Activated CD8-positive, alpha-beta memory T cell treated with anti-CD3 and anti-CD28 coated beads, Interleukin-2, amount 10 ng/mL, durations not matched to agents 7 days and 5 days (primary cell): ENCODE measurements at places on chromosomes 12 and 14.

- H3K4me1 ChIP-seq: peaks cover 9% of the 10 kb centered on the region
- no peak for DNase-seq
- H3K27me3 ChIP-seq: peaks cover 4% of the 10 kb centered on the region
- peak overlapping the region; percentile 48 for H3K27ac ChIP-seq
These were observed 49.1 kb downstream of the FAM222A start for GRCh38 chr12:109762673-109763191.

GRCh38 chr12:7797698-7798398, 8.6 kb downstream of the NANOG start:
- no peaks in the 10 kb centered on the region for H3K36me3 ChIP-seq
- H3K27me3 ChIP-seq: peaks cover 2% of the 10 kb centered on the region
- no peaks in the 10 kb centered on the region for H3K4me1 ChIP-seq
- H3K4me3 ChIP-seq: no peak overlapping the region
- DNase-seq: no peak
- no peak overlapping the region for H3K27ac ChIP-seq

DNA sequence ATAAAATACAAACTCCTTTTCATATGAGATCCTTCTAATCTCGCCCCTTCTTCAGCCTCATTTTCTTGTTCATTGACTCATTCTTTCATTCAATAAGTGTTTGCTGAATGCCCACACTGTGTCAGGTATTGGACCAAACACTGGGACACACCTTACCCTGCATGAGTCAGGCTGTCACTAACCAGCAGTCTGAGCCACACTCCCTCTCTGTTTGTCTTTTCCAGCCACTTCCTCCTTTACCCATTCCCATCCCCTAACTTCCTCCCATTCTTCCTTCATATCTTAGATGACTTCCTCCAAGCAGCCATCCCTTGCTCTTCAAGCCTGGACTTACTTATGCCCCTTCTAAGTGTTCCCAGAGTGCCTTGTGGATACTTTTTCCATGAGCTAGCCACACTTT, 27.0 kb upstream of the HIF1A start:
- H3K27ac ChIP-seq: no peak overlapping the region
- peaks cover 4% of the 10 kb centered on the region for H3K36me3 ChIP-seq
- no peaks in the 10 kb centered on the region for H3K27me3 ChIP-seq
- DNase-seq: no peak

DNA sequence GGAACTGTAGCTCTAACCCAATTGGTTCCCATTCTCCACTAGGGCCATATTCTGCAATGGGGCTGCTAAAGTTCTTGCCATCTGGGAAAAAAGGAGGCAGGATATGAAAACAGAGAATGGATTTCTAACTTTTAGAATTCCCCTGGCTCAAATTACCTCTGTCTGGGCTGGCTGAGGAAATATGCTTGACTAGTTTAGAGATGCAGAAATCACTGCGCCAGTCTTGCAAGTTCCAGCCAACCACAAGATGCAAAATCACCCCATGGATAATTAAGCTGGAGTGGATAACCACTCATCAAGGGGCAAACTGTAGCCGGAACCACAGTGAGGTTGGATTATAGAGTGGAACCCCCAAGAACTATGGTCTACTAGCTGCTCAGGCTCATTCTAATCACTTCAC, 126.3 kb downstream of the RALGAPA1 start:
- H3K36me3 ChIP-seq: peaks cover 6% of the 10 kb centered on the region
- no peaks in the 10 kb centered on the region for H3K27me3 ChIP-seq
- DNase-seq: no peak
- no peak overlapping the region for H3K4me3 ChIP-seq
- no peak overlapping the region for H3K27ac ChIP-seq
- H3K4me1 ChIP-seq: peaks cover 3% of the 10 kb centered on the region

DNA sequence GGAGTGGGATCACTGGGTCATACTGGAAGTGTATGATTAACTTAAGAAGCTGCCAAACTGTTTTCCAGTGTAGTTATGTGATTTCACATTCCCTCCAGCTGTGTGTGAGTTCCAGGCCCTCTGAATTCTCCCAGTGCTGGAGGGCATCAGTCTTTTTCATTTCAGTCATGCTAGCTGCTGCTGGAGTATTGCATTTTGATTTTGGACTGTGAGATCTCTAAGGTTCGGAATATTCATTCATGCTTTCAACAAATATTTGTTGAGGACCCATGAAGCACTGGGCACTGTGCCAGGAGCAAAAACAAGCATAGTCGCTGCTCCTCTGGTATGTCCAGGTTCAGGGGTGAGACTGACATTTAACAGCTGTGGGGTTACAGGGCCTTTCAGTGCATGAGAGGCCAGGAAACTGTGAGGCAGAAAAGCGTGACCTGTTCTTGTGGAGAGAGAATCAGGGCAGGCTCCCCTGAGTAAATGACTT, 133.2 kb downstream of the SCARB1 start:
- H3K27me3 ChIP-seq: peaks cover 7% of the 10 kb centered on the region
- H3K36me3 ChIP-seq: no peaks in the 10 kb centered on the region
- H3K4me3 ChIP-seq: no peak overlapping the region
- no peak overlapping the region for H3K27ac ChIP-seq
- no peak for DNase-seq

- no peak for DNase-seq
- H3K36me3 ChIP-seq: no peaks in the 10 kb centered on the region
- peaks cover 31% of the 10 kb centered on the region for H3K27me3 ChIP-seq
- no peak overlapping the region for H3K27ac ChIP-seq
- no peak overlapping the region for H3K4me3 ChIP-seq
- H3K4me1 ChIP-seq: no peaks in the 10 kb centered on the region
These were observed 58.9 kb upstream of the PLEKHG3 start for GRCh38 chr14:64645220-64645892.

DNA sequence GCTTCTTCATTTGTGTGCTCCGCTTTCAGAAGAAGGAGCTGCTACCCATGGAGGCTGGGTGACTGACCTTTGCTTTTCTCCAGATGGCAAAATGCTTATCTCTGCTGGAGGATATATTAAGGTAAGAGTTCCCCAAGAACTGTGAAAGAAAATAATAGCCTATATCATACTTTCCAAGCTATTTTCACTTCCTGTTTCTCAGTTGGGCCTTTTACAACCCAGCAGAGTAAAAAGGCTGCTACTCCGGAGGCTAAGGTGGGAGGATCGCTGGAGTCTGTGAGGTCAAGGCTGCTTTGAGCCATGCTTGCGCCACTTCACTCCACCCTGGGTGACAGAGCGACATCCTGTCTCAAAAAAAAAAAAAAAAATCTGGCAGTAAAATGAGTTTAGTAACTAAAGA, 82.1 kb downstream of the APAF1 start:
- H3K27ac ChIP-seq: no peak overlapping the region
- H3K36me3 ChIP-seq: peaks cover 53% of the 10 kb centered on the region
- H3K27me3 ChIP-seq: no peaks in the 10 kb centered on the region
- H3K4me1 ChIP-seq: peaks cover 20% of the 10 kb centered on the region

DNA sequence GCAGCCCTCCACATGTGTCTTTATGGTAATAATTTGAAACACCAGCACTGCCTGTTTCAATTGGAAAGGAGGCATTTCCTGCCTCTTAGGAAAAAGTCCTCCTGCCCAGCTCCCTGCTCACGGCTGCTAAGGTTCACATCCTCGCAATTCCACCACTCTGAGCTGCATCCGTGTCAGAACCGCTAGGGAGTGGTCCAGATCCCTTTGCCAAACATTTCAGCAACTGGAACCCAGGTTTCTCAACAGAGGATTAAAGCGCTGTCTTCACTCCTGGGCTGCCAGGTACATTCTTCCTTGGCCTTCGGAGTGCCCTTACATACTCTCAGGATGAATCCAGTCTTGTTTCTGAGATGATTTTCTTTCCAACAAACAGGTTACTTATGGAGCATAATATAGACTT, 23.3 kb downstream of the C14orf132 start:
- DNase-seq: no peak
- no peak overlapping the region for H3K4me3 ChIP-seq
- no peaks in the 10 kb centered on the region for H3K36me3 ChIP-seq
- H3K4me1 ChIP-seq: no peaks in the 10 kb centered on the region

GRCh38 chr12:106908561-106908960, 47.1 kb upstream of the TMEM263 start:
- no peak overlapping the region for H3K4me3 ChIP-seq
- H3K27ac ChIP-seq: peak overlapping the region; percentile 35
- DNase-seq: no peak

DNA sequence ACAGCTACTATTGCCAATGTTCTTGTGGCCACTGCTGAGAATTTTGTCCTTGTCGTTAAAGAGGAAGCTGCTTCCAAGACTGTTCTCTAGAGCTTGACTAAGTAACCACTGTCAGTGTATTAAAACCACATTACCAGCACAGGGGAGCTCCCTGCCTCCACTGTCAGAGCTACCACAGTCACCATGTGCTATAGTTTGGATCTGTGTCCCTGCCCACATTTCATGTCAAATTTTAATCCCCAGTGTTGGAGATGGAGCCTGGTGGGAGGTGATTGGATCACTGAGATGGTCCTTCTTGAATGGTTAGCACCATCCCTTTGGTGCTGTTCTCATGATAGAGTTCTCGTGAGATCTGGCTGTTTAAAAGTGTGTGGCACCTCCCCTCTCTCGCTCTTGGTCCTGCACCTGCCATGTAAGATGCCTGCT, 23.2 kb upstream of the RAP1B start:
- H3K4me3 ChIP-seq: no peak overlapping the region
- peaks cover 31% of the 10 kb centered on the region for H3K4me1 ChIP-seq
- peaks cover 22% of the 10 kb centered on the region for H3K36me3 ChIP-seq
- no peaks in the 10 kb centered on the region for H3K27me3 ChIP-seq
- peak overlapping the region; percentile 66 for H3K27ac ChIP-seq
- DNase-seq: peak; percentile 81

GRCh38 chr14:49479432-49479831, 106.7 kb downstream of the RPS29 start:
- H3K4me1 ChIP-seq: peaks cover 7% of the 10 kb centered on the region
- H3K27me3 ChIP-seq: peaks cover 3% of the 10 kb centered on the region
- no peaks in the 10 kb centered on the region for H3K36me3 ChIP-seq
- no peak for DNase-seq
- no peak overlapping the region for H3K4me3 ChIP-seq
- H3K27ac ChIP-seq: no peak overlapping the region

DNA sequence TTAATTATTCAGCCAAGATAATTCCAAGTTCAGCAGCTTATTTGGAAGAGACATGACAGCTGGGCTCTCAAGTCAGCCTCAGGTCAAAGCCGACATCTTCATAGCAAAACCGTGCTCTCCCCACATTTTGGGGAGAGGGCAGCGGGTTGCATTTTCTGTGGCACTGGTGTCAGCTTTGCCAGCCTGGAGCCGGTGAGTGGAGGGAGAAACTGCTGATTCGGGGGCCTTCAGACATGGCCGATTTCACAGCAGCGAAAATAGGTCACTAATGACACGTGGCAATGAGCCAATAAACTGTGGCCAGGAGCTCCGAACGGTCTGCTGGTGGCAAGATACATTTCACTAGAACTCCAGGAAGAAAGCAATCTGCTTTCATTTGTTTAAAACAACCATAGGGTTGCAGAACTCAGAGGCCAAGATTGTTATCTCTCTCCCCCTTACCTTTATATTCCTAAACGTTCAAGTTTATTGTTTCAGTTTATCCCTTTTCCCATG, 173.2 kb downstream of the CAND1 start:
- no peak overlapping the region for H3K4me3 ChIP-seq
- no peak overlapping the region for H3K27ac ChIP-seq
- H3K4me1 ChIP-seq: peaks cover 3% of the 10 kb centered on the region
- peaks cover 1% of the 10 kb centered on the region for H3K36me3 ChIP-seq
- H3K27me3 ChIP-seq: peaks cover 2% of the 10 kb centered on the region

DNA sequence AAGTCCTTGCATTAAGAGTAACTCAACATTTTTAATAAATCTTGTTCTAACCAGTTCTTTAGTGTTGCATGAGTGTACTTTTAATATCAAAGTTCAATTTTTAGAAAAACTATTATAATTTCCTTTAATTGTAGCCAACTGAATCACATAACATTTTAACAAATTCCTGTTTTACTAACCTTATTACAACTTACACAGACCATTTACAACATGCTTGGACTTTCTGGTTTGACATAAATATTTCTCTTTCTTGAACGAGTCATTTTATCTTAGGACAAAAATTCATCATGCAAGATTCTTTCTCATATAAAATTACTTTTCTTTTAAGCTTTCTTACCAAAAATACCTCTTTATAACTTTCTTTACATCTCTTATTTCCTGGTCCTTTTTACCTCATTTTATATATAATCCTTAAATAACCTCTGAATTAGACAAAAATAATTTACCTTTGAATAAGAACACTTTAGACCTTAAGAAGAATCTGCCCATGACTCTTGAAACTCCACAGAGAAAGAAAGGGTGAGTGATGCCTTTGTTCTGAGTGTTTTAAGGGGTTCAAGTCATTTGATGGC, 3.9 kb downstream of the SLCO1A2 start:
- peaks cover 2% of the 10 kb centered on the region for H3K36me3 ChIP-seq
- DNase-seq: no peak
- no peak overlapping the region for H3K27ac ChIP-seq
- H3K27me3 ChIP-seq: peaks cover 3% of the 10 kb centered on the region
- H3K4me3 ChIP-seq: no peak overlapping the region

DNA sequence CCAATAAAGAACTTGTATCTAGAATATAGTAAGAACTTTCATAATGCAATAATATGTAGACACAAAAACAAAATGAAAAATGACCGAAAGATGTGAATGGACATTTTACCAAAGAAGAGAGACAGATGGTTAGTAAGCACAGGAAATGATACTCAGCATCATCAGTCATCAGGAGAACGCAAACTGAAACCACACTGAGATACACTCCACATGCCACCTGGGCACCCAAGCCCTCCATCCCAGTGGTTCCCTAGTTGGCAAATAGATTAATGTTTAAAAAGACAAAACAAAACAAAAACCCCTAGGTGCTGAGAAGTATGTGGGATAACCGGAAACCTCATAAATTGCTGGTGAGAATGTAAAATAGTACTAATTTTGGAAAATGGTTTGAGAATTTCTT, 26.8 kb upstream of the VPS33A start:
- H3K36me3 ChIP-seq: peaks cover 21% of the 10 kb centered on the region
- no peak for DNase-seq
- no peaks in the 10 kb centered on the region for H3K27me3 ChIP-seq
- no peak overlapping the region for H3K4me3 ChIP-seq
- H3K27ac ChIP-seq: peak overlapping the region; percentile 63
- H3K4me1 ChIP-seq: peaks cover 12% of the 10 kb centered on the region

DNA sequence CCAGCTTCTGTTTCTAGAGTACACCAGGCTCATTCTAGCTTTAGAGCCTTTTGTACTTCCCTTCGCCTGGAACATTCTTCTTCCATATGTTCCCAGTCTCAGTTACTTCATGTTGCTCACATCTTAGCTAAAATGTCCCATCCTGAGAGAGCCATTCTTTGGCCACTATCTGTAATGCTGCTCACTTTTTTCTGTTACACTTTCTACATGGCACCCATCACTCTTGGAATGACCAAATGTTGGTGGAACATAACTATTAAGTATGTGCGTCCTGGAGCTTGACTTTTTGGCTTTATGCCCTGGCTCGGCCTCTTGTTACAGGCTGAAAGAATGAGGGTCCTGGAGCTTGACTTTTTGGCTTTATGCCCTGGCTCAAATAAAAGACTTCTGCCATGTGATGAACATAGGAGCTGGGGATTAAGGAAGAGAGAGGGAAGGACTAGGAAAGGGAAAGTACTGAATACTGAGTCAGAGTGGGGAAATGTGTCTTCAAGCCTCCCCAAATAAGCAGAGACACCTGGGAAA, 442.9 kb upstream of the ATP2B1 start:
- no peak overlapping the region for H3K27ac ChIP-seq
- no peak for DNase-seq
- no peaks in the 10 kb centered on the region for H3K27me3 ChIP-seq
- H3K36me3 ChIP-seq: no peaks in the 10 kb centered on the region
